NCI-H2081 (cell line): ENCODE measurements at places on chromosomes 2 and 18.

DNA sequence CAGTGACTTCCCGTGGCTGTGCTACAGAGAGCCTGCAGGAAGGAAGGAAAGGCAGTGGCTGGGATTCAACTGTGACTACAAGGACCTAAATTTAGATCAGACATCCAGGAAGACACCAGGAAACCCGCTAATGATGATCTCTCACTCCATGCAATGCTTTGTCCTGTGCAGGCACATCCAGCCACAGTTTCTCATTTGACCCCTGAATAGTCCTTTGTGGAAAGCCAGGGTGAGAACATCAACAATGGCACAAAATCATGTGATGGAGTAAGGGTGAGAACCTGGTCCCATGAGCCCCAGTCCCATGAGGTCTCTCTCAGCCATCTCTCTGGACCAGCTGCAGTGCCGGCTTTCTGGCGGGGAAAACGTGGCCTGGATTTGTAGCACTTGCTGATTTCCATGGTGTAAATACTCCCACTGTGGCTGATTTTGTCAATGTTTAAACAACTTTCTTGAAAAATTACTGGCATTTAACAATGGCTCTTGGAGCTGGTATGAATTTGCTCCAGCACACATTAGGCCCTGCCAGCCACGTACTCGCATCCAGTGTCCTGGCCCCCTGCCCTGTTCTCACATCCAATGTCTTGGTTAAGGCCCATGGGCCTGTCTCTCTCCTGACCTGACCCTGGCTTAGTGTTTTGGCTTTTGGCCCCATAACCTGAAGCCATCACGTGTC lies 159.0 kb upstream of the HAAO start:
- DNase-seq = no peak

- DNase-seq = no peak
Measured at GRCh38 chr2:177429688-177430325, 37.2 kb downstream of the AGPS start.

DNA sequence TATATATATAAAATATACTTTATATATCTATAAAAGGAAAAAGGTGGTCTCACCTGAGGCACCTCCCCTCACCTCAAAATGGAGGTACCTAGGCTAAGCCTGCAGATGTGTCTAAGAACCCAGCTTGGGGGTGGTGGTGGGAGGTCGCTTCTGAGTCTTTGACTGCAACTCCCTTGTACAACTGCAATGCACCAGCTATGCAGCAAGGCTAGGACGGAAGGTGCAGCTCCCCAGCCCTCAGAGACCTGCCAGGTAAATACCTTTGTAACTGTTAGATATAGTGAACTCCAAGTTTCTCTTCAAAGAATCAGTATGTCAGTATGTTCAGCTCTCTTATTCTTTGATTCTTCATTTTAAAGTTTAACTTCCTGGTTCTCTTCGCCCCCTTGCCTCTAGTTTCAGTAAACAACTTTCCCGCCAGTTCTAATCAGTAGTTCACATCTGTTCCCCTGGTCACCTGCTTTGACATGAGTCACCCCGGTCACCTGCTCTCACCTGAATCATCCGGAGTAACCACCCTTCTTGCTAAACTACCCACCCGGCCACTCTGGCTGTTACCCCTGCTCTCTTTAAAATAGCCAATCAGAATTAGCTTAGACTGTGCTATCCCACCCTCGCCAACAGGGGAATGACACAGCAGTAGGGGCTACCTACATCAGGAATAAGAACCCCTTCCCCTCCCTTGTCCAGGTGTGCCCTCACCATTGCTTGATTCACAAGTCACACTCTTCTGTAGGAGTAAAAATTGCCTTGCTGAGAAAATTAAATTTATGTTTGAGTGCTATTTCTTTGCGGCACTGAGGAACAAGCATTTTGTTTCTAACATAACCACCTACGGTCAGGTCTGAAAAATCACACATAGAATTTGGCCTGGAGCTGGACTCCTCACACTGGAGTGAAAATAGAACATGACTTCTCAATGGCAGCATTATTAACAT lies 24.7 kb upstream of the IMPA2 start:
- DNase-seq = no peak

DNA sequence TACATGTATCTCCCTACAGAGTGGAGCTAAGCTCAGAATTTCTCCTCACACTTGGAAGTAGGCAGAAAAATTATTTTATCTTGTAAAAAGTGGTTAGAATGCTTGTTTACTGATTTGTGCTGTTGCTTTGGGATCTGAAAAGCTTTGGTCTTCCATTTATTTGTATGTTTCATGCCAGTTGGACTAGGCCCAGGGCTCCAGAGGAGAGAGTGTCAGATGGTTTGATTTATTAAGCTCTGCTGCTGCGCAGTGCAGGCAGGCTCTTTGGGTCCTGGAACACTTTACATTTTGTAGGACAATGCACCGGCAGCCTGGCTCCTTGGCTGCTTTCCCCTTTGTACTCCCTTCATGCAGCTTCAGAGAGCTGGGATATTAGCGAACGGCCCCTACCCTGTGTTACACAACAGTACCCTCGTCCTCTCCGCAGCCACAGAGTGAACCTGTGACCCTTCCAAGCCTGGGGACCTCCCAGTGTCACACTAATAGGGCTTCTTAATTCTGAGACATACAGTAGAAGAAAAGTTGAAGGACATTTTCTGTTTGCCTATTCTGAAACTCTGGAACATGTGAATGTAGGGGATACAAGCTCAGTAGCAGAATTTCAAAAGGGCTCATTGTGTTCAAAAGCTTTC lies 56.7 kb upstream of the EML6 start:
- no peak for DNase-seq

DNA sequence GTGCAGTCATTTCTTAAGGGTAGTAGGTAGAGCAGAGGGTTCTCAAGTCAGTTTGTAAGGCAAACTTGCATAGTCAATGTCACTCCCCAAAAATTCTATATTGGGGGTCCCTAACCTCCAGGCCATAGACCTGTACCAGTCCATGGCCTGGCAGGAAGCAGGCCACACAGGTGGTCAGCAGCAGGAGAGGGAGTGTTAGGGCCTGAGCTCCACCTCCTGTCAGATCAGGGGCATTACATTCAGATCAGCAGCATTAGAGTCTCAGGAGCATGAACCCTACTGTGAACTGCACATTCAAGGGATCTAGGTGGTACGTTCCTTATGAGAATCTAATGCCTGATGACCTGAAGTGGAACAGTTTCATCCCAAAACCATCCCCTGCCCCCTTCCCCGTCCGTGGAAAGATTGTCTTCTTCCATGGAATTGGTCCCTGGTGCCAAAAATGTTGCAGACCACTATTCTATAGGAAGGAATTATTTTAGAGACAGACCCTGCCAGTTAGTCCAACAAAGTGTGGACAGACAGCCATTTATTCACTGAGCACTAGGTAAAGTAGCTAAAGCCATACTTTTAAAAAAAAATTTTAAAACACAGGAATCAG lies 6.7 kb downstream of the COA5 start:
- DNase-seq = peak; percentile 13

DNA sequence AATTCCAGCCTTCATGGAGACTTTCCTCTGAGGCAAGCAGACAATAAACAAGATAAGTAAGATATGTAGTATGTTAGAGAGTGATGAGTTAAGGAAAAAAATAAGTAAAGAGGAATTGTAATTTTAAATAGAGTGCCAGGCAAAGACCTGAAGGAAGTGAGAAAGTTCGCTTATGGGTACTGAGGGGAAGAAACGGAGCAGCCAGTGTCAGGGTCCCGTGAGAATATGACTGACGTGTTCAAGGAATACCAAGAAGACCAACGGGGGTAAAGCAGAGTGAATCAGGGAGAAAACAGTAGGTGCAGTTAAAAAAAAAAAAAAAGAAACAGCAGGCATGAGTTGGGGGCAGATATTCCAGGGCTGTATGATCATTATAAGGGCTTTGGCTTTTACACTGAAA lies 45.1 kb downstream of the ARHGEF33 start:
- DNase-seq = no peak

GRCh38 chr2:145546091-145546490 lies 1026.2 kb upstream of the ZEB2 start:
- DNase-seq = no peak
